Kasumi-1 (cell line): ENCODE measurements at places on chromosomes 13 and 19.

- no peak for DNase-seq
These were observed 15.5 kb downstream of the NFIC start for GRCh38 chr19:3381701-3382372.

DNA sequence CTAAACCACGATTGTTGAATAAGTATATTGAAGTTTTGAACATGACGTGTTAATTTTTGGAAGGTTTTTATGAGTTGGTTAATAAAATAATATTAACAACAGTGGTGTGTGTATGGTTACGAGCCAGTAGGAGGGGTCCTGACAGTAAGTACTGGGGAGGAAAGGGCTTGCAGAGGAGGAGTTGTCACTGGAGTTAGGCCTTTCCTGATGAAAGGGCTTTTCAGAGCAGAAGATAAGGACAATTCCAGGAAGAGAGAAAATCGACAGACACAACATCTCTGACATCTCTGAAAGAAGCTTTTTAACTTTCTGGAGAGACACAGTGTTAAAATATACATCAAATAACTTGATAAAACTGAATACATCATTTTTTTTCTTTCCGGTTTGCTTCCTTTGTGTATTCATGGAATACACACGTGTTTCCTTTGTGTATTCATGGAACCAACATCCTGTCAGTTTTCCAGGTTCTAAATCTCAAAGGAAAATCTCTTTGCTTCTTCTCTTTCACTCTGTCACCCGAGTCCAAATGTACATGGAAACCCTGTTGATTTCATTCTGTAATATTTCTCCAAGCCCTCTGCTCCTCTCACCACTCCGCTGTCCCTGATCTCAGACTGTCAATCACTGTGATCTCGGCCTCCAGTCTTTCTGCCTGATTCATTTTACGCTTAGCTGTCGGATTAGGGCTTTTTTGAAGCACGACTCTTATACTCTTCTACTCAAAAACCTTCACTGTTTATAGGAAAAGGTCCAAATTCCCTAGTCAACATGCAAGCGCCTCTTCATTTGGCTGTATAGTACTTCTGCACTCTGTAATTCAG is 374.4 kb downstream of the DLEU7 start:
- DNase-seq, result no peak

- DNase-seq, result no peak
These were observed 27.7 kb downstream of the CRTC1 start for GRCh38 chr19:18710996-18711751.

DNA sequence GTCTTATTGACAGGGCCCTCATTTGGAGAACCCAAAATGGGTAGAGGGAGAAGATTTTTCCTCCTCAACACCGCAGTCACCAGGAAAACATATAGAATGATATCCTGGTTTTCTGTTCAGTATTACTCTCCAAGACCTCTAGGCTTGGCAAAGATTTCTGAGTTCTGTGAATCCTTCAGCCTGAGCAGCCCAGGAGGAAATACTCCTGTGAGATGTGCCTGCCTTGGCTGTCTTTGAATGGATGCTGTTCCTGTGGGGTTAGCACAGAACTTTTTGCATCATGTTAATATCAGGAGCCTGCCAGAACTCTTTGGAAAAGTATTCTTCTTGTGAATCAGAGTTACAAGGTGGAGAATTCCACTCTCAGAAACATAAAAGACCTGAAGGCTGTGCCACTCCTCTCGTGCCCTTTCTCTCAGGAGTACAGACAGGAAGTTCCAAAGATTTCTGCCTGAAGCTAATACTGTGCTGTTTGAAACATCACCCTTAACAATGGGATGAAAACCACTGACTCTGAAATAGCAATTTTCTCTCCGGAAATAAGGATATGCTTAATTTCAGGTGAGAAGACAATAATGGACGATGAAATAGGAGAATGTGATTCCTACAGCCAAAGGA is 520.1 kb upstream of the NBEA start:
- DNase-seq, result no peak

DNA sequence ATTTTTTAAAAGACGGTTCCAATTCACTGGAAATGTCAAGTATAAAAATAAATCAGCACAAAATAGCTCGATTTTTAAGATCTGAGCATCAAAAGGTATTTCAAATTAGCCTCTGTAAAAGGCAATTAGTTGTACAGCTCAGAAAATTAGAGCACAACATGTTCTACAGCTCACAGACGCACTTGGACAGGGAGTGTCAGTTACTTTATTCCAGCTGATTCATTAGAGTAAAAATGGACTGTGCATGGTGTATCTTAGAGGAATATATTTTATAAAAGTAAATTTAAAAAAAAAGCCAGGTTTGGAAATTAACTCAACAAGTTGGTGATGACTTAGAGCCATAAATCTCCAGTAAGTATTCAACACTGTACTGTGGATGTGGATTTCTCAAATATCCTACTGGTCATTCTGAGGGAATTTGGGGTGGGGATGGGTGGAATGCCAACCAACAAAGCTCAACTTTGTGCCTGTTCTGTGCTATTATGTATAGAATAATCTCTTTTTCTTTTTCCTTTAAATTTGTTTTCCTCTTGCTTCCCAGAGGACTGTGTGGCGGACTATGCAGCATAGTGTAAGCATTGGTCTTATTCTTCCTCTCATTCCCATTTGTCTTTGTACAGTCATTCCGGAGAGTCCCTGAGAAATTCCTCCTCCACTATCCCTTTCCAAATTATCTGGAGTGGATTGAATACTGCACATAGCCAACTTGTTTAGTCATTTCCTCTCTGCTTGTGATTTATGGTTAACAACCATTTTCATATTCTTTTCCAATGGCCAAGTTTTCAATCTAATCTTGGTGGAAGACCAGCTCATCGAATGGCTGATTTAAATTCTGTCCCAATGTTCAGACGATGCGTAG is 169.3 kb downstream of the DCT start:
- DNase-seq, result no peak

GRCh38 chr13:24301434-24301833 is 7.9 kb upstream of the C1QTNF9 start:
- DNase-seq, result no peak

- no peak for DNase-seq
These were observed 8.8 kb downstream of the SCEL start for GRCh38 chr13:77544355-77544754.
